ENCODE measurements at places on chromosomes 6 and 20.

DNA sequence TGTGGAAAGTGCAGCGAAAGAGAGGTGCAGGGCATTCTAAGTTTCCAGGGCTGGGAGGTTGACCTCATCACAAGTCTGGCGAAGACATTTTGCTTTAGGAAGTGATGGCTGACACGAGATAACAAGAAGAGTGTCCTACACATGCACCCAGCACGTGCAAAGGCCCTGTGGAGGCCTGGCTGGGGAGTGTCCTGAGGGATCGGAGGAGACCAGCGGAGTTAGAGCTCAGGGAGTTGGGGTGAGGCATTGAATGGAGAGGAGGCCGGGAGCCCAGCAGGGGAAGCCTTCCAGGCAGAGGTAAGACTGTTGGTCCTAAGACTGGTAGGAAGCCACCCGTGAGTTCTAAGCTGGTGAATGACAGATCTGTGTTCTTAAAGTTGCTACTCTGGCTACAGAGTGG, 58.4 kb downstream of the PPP1R14C start:
- no peak for DNase-seq

DNA sequence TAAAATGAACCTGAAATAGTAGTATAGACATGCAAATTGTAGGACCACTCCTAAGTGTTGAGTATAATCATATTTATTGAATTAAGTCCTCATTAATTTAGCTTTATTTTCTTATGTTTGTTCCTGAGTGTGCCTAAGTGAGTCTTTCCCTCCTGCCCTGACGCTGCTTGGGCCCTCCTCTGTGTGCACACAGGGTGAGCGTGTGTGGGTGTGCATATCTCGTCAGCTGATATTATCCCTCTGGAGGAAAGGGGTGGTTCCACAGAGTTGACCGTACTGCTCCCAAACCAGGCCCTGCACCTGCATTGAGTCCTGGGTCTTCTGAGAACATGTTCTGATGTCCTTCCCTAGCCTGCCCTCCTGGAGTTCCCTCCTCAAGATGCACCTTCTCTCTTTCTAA, 28.0 kb downstream of the TULP4 start:
- no peak for DNase-seq

- DNase-seq = no peak
These were observed 8.0 kb upstream of the SIM1 start for GRCh38 chr6:100472674-100473073.

DNA sequence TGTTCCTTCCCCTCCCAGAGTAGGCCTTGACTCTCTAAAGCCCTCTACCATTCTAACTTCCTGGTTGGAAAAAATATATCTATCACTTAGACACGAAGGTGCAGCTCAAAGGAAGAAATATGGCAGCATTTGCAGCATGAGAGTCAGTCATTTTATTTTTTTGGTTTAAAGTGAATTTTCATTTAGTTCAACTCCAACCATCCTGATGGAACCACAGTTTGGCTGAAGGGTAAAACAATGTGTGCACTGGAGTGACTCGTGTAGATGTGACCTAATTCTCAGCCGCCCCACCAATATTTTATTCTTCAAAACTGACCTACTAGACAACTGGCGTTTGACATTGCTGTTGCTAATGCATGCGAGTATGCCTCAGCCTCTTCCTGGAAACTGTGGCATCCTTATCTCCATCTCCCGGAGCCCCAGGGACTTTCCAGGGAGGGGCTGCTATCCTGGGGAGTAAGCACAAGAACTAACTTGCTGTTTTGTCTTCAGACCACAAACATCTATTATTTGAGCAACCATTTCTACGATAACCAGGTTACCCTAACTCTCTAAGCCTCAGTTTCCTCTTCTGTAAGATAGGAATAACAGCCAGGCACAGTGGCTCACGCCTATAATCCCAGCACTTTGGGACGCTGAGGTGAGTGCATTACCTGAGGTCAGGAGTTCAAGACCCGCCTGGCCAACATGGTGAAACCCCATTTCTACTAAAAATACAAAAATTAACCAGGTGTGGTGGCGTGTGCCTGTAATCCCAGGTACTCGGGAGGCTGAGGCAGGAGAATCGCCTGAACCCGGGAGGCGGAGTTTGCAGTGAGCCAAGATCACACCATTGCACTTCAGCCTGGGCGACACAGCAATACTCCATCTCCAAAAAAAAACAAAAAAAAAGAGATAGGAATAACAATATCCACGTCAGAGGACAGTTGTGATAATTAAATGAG, 148.7 kb upstream of the JARID2 start:
- no peak for DNase-seq

- no peak for DNase-seq
These were observed 240.8 kb downstream of the SMOC2 start for GRCh38 chr6:168681748-168682147.

DNA sequence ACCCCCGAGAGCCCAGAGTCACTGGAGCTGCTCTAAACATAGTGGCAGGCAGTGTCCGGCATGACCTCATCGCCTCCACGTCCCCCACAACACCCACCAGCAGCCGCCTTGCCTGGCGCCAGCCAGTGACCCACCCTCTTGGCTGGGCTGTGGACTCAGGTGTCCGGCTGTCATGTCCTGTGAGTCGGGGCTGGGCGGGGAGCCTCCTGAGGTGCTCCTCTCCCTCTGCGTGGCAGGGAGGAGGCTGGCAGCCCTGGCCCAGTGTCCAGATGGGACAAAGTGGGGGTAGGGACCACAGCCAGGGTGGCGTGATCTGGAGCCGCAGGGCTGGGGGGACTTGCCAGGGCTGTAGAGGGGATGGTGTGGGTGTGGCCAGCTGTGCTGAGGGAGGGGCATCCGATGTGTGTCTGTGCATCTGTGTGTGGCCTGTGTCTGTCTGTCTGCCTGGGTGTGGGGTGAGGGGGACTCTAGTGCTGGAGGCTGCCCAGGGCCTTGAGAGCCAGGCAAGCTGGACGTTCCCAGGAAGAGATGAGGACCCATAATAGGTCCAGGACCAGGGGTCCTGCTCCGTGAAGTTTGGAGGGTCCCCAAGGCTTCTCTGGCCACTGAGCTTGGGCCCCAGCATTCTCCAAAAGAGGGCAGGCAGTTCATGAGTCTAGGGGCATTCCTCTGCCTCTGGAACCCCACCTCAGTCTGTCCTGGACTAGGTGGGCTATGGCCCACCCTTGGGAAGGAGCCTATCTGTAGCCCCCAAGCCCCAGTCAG, 2.3 kb upstream of the SOX18 start:
- DNase-seq = no peak

DNA sequence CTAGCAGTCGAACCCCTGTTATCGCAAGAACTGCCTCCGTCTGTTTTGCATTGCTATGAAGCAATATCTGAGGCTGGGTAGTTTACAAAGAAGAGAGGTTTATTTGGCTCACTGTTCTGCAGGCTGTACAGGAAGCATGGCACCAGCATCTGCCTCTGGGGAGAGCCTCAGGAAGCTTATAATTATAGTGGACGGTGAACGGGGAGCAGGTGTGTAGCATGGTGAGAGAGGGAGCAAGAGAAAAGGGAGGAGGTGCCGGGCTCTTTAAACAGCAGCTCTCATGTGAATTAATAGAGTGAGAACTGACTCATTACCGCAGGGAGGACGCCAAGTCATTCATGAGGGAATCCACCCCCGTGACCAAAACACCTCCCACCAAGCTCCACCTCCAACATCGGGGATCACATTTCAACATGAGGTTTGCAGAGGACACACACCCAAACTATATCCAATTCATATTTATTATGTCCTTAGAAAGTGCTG, 172.6 kb upstream of the KCNG1 start:
- DNase-seq = no peak

GRCh38 chr6:44837741-44838140, 450.2 kb downstream of the CDC5L start:
- DNase-seq = no peak
